Cortex of kidney (tissue), 1 donor: ENCODE measurements at places on chromosomes 1 and 21.

- DNase-seq: no peak
These were observed 550 bp upstream of the NFYC start for GRCh38 chr1:40690771-40691537.

DNA sequence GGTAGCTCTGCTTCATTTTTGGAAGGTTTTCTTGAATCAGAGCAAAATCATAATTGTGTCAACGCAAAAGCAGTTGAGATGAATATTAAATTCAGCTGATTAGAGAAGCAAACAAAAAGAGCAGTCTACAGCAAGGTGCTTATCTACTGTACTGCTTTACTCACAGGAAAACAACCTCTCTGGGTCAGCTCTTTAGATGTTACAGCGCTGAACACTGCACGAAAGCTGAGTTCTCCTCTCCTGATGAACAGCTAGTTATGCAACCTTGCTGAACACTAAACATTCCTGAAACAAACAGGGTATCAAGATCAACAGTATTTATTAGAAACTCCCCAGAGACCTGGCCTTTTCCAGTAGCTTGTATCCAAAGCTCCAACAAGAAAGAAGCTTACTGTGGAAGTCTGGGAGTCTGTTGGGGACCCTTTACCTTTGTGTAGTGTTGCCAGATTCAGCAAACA, 41.3 kb downstream of the TBCE start:
- no peak for DNase-seq

- DNase-seq: no peak
These were observed 206.8 kb upstream of the TMEM51 start for GRCh38 chr1:14946684-14947238.

DNA sequence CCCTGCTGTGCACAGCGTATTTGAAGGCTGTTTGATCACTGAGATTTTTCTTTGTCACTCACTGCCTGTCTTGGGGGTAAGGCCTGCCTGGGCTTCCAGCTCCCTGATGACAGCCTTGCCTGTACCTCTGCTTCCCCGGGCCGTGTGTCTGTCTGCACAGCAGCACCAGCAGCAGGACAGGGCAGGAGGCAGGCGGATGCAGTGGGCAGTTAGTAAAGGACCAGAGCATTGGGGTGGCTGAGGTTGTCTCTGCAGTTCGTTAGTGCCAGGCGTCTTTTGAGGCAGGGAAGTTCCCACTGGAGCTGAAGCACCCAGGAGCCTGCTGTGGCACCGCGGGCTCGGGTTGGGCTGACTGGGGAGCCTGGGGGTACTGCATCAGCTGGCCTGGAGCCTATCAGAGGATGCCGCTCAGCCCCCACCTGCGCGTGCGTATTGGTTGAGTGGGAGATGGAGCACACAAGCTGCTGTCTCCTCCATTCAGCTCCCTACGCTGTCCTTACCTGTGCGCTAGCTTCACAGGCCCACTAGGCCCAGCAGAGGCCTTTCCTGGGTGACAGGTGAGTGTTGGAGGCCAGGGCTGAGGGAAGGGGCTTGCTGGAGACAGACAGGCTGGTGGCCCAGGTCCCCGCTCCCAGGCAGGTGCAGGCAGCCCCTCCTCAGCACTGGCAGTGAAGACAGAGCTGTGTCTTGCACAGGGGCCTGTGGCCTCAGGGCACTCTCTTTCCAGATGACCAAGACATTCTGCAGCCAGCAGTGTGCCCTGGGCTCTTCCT, 28.2 kb downstream of the SNAP47 start:
- no peak for DNase-seq

DNA sequence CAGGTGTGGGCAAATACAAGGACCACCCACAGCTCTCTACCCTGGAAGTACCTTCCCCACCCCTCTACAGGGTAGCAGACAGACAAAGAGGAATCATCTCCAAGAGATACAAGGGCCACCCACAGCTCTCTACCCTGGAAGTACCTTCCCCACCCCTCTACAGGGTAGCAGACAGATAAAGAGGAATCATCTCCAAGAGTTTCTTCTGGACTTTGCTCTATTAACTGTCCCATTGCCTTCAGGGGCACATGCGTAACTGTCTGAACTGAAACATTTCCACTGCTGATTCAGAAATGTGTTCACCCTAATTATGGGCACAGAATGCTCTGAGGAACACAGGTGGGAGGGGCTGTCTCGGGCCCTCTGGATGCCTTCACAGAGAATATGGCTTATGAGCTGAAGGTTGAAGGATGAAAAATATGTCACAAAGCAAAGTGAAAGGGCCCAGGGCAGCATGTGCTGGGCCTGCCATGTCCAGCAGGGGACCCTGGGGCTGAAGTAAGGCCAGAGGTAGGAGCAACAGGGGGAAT, 43.9 kb downstream of the ZNF281 start:
- DNase-seq: no peak

GRCh38 chr1:161816201-161816600, 50.1 kb downstream of the ATF6 start:
- no peak for DNase-seq

- no peak for DNase-seq
These were observed 58.3 kb downstream of the ERG start for GRCh38 chr21:38439957-38440356.

DNA sequence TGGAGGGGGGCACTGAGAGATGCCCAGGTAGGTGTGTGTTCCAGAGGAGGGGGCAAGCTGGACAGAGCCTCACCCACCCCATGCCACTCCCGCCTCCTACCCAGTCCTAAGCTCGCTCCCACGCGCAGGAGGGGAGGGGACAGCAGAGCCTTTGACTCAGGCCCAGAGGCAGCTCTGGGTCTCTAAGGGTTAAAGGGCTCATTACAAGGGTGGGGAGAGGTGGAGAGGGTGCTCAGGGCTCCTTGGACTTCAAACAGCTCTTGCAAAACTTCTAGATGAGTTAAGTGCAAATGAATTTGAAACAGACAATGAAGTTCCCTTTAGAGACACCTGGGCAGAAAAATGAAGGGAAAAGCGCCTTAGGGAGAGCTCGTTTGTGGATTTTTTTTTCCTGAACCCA, 104.2 kb upstream of the CASZ1 start:
- no peak for DNase-seq

GRCh38 chr1:99003581-99004253, 944 bp downstream of the PLPPR5 start:
- DNase-seq: no peak

GRCh38 chr21:41895643-41896493, 16.7 kb upstream of the PRDM15 start:
- no peak for DNase-seq

DNA sequence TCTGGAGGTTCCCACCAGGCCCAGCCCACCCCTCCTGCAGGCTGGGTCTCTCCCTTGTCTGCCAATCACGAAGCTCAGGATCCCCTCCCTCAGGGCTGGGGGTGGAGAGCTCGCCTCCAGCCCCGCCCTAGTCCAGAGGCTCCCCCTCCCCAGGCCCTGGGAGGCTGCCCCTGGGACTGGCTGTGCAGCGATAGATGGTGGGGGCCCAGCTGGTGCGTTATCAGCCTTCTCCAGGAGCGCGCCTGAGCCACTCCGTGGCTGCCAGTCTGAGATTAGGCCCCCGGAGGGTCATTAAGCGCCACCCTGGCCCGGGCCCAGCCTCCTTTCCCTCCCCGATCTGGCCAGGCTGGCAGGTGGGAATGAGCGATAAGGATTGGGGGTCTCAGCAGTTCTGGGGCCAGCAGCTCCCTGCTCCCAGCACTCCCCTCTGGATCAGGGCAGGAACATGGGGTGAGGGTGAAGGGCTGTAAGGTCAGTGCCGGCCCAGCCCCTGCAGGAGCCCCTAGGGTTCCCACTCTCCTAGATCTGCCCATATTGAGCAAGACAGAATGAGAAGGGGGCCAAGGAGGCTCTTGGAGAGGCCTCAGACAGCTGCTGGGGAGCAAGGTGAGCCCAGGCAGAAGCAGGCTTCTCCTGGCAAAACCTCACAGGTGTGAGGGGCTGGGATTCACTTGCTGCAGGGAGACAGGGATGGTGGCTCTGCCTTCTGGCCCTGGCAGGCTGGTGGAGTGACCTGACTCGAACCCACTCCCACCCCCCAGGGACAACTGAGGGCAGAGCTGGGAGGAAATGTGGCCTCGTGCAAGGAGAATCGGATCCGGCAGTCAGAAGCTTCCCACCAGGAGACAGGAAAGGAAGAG, 8.5 kb downstream of the PDZK1IP1 start:
- no peak for DNase-seq

DNA sequence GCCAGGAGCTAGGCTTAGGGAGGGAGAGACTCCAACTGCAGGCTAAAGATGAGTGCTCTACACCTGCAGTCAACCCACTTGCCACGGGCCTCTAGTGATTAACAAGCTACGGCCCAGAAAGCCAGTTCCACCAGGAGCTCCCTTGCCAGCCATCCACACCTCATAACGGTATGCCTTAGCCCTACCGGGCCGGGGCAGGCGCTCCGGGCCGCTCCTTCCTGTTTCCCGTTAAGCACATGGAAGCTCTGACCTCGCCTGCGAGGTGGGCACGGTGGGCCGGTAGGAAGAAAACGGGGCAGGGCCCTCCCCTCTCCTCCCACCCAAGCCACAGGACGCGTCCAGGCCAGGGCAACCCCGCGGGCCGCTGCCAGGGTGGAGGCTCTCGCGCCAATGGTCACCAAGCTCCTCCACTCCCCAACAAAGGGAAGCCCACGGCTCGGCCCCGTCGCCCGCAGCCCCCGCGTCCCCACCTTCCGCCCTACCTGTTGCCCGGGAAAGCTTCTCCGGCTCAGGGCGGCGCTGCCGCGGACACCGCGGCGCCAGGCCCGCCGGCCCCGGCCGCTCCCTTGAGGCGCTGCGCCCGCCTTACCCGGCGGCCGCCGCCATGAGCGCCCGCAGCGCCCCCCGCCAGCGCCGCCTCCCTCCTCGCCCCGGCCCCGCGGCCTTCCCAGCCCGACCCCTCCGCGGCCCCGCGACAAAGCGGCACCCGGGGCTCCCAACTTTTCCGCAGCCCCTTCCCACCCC, 627 bp downstream of the CERS2 start:
- no peak for DNase-seq

DNA sequence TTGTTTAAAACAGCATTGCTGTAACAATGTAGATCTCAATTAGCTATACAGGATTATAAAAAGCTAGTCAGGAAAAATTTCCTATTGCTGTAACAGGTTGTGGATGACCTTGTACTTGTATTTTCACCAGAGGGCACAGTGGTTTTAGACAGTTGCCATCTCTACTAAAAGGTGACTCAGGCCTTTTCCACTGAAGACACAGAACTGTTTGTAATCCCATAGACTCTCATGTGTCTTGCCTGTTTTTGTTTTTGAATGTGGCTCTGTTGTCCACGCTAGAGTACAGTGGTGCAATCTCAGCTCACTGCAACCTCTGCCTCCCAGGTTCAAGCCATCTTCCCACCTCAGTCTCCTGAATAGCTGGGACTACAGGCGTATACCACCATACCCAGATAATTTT, 5.9 kb downstream of the MTFR1L start:
- no peak for DNase-seq

- DNase-seq: no peak
These were observed 66.6 kb upstream of the ADAMTS5 start for GRCh38 chr21:27033471-27033870.

DNA sequence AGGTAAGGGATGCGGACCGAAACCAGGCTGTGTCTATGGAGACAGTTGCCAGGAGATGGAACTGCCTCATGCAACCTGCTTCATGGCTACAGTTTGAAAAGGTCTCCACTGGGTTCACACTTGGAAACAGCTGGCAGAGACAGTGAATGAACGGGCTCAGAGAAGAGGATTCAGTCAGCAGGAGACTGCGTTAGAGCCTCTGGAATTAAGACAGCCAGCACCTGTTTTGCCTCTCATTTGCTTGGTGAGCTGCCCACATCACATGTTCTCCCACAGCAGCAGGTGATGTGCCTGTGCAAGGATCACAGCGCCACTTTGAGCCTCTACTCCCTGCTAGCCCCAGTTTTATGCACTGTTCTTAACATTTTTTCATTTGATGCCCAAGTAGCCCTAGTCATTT, 321.0 kb downstream of the PLPP3 start:
- no peak for DNase-seq

- no peak for DNase-seq
These were observed 13.6 kb upstream of the PEAR1 start for GRCh38 chr1:156879876-156880275.

DNA sequence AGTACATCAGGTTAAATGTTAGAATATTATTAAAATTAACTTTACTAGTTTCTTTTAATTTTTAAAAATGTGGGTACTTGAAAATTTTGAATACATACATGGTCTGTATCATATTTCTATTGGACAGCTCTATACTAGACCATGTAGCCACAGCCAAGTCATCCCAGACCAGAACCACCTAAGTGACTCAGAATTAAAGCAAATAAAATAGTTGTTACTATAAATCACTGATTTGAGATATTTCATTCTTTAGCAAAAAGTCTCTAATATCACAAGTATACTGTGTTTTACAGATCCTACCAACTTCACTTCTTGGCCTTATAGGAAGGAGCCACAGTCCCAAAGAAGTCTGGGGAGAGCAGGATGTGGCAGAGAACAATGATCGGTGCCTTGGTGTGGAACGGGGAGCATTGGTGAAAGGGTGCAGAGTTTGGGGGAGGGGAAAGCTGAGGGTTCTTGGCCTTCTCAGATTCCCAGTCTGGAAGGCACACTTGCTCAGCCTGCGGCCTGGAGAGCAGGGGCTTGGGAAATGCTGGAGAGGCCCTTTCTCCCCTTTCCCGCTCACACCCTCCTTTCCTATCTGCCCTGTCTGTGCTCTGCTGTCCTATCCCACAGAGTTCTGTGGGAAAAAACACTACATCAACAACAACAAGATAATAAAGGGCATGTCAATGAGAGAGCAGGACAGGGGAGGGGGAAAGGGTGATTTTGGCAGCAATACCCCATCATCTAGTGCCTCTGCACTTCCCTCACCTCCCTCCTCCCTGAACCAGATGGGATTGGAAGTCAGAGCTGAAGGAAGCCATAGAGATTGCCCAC, 122.1 kb downstream of the NGF start:
- DNase-seq: no peak

DNA sequence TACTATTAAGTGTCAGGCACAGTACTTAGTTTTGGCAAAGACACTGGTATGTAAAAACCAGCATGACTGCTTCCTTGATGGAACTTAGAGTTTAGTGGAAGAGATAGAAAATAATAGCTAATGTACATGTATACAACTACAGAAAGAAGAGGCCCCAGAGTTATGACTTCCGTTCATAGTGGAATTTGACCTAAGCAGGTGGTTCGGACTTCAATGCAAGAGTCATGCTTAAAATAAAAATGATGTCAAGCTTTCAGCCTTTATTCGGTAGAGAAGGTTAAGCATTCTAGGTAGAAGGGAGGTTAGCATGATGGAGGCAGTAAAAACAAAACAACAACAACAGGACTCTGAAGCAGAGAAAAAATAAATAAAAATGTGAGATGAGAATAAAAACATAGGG, 165.9 kb downstream of the KCNT2 start:
- no peak for DNase-seq

- no peak for DNase-seq
These were observed 14.2 kb downstream of the UTP11 start for GRCh38 chr1:38026592-38027200.

DNA sequence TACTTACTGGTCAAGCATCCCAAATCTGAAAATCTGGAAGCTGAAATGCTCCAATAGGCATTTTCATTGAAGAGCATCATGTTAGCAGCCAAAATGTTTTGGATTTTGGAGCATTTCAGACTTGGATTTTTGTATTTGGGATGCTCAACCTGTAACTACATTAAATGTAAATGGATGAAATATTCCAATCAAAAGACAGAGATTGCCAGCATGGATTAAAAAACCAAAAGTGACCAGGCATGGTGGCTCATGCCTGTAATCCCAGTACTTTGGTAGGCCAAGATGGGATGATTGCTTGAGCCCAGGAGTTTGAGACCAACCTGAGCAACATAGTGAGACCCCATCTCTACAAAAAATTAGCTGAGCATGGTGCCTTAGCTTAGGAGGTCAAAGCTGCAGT, 110.3 kb downstream of the URB2 start:
- no peak for DNase-seq
